CD4-positive, alpha-beta T cell treated with Interleukin-6 at 100 ng/mL for 8 hours (primary cell): ENCODE measurements at places on chromosomes 2 and 18.

GRCh38 chr2:215598376-215598975 lies 162.6 kb upstream of the FN1 start:
- no peak for DNase-seq

DNA sequence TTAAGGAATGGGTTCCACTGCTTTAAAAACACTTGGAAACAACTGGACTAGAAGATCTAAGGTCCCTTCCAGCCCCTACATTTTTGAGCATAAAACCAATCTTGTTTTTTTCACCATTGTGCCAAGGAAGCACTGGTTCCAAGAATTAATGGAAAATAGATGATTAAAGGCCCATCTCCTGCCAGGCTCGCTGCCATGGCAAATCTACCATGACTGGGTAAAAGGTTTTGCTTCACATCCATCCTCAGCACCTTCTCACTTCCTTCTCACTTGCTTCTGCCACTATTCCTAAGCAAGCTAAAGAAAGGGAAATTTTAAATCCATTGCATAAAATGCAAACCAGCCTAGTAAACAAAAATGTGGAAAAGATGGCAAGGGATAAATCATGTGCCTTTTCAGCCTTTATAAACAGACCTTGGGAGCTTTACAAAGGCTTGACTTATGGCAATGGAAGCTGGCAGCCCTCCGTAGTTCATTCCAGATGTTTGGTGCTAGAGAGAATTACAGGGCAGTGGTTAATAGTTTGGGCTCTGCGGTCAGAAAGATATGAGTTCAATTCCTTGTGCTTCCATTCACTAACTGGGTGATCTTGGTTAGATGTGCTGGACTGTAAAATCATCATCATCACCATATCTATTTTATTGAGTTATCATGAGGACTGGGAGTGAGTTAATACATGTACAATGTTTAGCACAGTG lies 27.0 kb upstream of the ST3GAL5 start:
- no peak for DNase-seq

- peak; percentile 59 for DNase-seq
Measured at GRCh38 chr2:60867848-60868247, 13.5 kb upstream of the REL start.

GRCh38 chr2:124025171-124025580 lies at the start of gene CNTNAP5:
Gene CNTNAP5, plus strand, starts transcription at chr2:124025287. Its CDS starts 364 bp downstream, at chr2:124025651.
- no peak for DNase-seq

GRCh38 chr18:69943021-69943420 lies 4.7 kb downstream of the CD226 start:
- no peak for DNase-seq

GRCh38 chr18:79156327-79156726 lies 87.1 kb downstream of the ATP9B start:
- no peak for DNase-seq

GRCh38 chr2:168156661-168157060 lies 90.7 kb downstream of the STK39 start:
- no peak for DNase-seq

- DNase-seq = peak; percentile 75
Measured at GRCh38 chr2:136116813-136117390, 1.0 kb downstream of the CXCR4 start.

DNA sequence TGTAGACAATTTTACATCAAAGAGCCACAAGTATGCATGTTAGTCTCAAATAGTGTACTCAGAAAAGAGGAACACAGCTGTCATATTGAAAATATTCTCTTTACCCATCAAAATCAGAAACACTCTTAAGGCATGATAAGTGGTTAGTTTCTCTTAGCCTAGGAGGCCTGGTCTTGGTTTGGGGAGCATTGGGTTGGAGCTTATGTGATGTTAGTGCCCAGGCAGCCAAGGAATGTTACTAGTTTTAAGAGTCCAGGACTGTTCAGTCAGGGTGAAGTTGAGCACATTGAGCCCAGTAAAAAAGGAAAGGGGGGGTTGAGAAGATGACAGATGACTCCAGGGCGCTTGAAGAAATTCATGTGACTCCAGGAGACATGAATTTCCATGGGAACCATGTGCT lies 340.6 kb downstream of the HRH4 start:
- DNase-seq = no peak

DNA sequence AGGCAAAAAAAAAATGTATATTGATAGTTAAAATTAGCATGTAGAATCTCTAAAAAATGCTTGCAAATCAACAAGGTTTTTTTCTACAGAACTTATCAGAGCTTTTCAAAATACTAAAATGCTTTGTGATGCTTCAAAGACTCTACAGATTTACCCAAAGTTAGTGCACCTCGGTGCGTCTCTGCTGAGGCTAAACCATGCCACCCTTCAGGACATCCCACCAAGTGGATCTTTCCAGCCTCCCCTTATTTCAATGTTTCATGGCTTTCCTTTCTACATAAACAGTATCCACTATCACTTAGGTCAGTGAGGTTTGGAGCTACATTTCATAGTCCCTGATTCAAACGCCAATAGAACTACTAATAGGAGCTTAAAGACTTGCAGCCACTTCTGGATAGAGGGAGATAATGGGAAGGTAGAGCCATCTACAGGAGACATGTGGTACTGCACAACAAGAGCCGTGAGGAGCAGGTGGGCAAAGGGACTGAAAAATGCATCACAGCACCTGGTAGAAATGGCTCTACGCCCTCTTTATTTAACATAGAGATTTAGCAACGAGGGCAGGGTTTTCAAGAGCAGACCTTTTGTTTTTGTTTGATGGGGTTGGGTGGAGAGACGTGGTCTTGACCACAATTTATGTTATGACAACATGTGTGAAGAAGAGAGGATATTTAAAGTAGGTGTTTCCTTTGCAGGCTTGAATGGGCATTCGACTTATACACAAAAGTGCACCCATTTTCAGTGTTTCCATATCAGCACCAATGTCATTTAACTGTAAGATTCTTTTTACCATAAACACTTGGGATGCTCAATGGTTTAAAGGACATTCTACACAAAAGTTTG lies 56.1 kb upstream of the SLC35G4 start:
- DNase-seq = peak; percentile 15

- DNase-seq = no peak
Measured at GRCh38 chr2:175807031-175807873, 194.8 kb downstream of the LNPK start.

GRCh38 chr2:31413025-31413424 lies 1.5 kb downstream of the XDH start:
- DNase-seq = no peak

- peak; percentile 44 for DNase-seq
Measured at GRCh38 chr18:13381944-13382365, 163.4 kb downstream of the LDLRAD4 start.

DNA sequence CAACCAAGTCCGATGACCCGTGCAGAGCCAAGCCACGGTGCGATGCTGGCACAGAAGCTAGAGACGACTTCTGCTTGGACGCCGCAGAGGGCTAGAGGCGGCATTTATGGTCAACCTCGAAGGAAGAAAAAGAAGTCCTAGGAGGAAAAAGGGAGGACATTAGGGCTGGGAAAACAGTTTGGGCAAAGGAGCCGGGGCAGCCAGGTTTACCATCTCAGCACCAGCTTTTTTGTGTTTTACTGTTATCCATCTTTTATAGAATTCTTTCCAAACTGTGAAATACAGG lies 643 bp upstream of the DTNB start:
- DNase-seq = no peak

DNA sequence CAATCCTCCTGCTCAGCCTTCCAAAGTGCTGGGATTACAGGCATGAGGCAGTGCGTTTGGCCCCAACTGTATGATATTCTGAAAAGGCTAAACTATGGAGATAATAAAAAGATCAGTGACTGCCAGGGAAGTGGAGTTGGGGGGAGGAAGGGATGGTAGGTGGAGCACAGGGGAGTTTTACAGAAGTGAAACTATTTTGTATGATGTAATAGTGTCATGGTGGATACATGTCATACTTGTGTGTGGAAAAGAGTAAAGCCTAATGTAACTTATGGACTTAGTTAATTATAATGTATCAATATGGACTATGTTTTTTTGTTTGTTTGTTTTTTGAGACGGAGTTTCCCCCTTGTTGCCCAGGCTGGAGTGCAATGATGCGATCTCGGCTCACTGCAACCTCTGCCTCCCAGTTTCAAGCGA lies 2.9 kb upstream of the GGCX start:
- DNase-seq = no peak

GRCh38 chr2:225290757-225291400 lies 108.6 kb upstream of the NYAP2 start:
- no peak for DNase-seq

GRCh38 chr2:15769235-15769634 lies 171.1 kb upstream of the MYCN start:
- DNase-seq = no peak

- no peak for DNase-seq
Measured at GRCh38 chr2:222854773-222855700, 5.8 kb upstream of the ACSL3 start.

GRCh38 chr2:28085201-28085600 lies 194.7 kb downstream of the BABAM2 start:
- DNase-seq = no peak

- peak; percentile 55 for DNase-seq
Measured at GRCh38 chr2:218995972-218996711, 2.9 kb upstream of the CRYBA2 start.

DNA sequence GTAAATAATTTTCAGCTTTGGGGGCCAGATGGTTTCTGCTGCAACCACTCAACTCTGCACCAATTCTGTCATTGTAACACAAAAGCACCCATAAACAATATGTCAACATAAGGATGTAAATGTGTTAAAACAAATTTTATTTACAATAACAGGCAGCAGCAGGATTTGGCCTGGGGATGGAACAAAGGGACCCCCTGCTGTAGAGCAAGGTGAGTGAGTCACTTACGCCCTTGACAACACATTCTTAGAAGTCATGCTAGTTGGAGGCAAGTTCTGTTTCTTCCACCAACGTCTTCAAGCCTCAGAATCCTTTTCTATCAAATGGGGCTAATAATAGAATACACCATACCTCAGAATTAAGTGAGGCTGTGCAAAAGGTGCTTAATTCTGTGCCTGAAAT lies 610.2 kb upstream of the SYT4 start:
- DNase-seq = no peak

DNA sequence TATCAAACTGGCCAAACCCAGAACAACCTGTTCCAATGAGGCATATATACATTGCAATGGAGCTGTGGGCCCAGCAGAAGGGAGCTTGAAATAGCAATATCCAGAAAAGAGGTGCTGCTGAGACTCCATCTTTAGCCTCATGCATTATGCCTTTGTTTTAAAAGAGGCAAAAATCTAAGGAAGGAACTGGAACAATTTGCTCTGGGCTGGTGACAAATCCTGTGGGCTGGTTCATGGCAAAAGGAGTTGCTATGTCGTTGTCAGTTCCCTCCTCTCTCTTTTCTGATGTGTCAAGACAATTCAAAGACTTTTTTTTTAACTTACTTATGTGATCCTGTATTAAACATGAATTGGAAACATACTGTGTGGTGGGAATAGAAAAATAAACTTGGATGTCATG lies 124.2 kb upstream of the FSHR start:
- DNase-seq = no peak

- DNase-seq = no peak
Measured at GRCh38 chr18:62399781-62400308, 74.7 kb downstream of the TNFRSF11A start.

- no peak for DNase-seq
Measured at GRCh38 chr18:62242955-62243354, 55.9 kb downstream of the RELCH start.

GRCh38 chr18:49031511-49032188 lies 80.9 kb upstream of the SMAD7 start:
- DNase-seq = no peak

DNA sequence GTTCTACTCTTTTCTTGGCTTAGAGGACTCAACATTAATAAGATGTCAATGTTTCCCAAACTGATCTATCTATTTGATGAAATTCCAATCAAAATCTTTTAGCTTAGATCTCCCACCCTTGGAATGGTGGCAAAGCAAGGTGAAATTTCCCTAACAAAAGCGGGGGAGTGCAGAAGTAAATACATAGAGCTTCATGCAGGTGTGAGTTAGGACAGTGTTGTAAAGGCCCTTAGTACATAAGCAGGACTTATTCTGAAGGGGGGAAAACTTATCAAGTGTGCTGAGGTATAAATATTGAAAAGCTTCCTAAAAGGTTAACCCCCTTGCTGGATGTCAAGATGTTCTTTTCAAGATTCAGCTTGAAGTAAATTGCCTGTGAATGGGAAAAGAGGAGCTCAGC lies 608.6 kb upstream of the CELF4 start:
- DNase-seq = no peak

- no peak for DNase-seq
Measured at GRCh38 chr2:215528555-215528954, 92.7 kb upstream of the FN1 start.

- DNase-seq = no peak
Measured at GRCh38 chr2:230843132-230843531, 21.6 kb upstream of the ITM2C start.

DNA sequence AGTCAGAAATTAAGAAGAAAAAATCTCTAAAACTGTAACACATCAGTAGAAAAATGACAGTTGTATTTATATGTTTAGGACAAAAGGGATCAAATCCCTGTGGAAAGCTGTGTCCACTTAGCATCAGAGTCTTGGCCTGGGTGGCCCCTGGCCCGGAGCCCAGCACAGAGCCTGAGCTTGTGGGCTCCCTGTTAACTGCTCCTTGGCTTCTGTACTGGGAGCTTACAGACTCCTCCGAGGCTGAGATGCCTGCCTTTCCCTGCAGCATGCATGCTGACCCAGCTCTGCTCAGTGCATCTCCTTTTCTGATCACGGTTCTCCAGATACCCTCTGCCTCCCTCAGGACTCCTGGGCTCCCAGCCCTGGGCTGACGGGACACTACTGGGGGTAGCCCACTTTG lies 98.1 kb downstream of the DCDC2C start:
- DNase-seq = no peak

- no peak for DNase-seq
Measured at GRCh38 chr2:205270689-205271088, 411.6 kb upstream of the NRP2 start.
